ENCODE measurements at places on chromosomes 5 and 9.

GRCh38 chr5:172421020-172421419 is 33.3 kb downstream of the SH3PXD2B start:
- DNase-seq, result no peak

GRCh38 chr5:3372289-3372688 is 223.3 kb upstream of the IRX1 start:
- no peak for DNase-seq

DNA sequence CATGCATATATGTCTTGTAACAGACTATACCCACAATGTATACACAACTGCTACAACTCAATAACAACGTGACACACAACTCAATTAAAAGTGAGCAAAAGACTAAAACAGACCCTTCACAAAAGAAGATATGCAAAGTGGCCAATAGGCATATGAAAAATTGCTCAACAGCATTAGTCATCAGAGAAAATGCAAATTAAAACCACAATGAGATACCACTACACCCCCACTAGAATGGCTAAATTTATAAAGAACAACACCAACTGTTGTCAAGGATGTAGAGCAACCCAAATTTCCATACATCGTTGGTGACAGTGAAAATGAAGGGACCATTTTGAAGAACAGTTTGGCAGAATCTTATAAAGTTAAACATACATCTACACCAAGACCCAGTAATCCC is 38.9 kb downstream of the GABRB2 start:
- DNase-seq, result no peak

GRCh38 chr9:2645569-2645968 is 24.0 kb downstream of the VLDLR start:
- DNase-seq, result no peak

- no peak for DNase-seq
Observed at GRCh38 chr5:21140987-21141386, 1153.0 kb upstream of the CDH18 start.

GRCh38 chr9:3332802-3333201 is 193.0 kb downstream of the RFX3 start:
- no peak for DNase-seq

GRCh38 chr5:89934069-89934468 is 475.5 kb downstream of the CETN3 start:
- DNase-seq, result no peak

- no peak for DNase-seq
Observed at GRCh38 chr5:174481737-174482136, 242.6 kb upstream of the MSX2 start.

DNA sequence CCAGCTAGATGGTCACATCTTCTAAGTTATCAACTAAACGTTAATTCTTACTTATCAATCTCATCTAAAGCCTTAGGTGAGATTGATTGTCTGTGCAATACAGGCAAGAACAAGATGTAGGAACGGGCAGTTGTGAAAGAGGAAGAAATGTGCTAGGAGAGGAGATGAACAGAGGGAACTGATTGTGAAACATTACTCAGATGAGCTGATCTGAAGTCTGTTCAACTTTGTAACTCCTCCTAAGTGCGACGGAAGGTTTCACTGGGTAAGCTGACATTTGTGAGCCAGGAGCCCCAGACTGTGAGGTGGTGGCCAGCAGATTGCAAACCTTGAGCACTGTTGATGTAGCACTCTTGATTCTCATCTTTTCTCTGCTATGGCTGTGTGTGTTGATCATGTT is 204.1 kb downstream of the CD180 start:
- no peak for DNase-seq

GRCh38 chr9:80649496-80649895 is 1039.9 kb downstream of the TLE1 start:
- DNase-seq, result no peak

GRCh38 chr5:116497631-116498030 is 77.0 kb downstream of the SEMA6A start:
- no peak for DNase-seq

DNA sequence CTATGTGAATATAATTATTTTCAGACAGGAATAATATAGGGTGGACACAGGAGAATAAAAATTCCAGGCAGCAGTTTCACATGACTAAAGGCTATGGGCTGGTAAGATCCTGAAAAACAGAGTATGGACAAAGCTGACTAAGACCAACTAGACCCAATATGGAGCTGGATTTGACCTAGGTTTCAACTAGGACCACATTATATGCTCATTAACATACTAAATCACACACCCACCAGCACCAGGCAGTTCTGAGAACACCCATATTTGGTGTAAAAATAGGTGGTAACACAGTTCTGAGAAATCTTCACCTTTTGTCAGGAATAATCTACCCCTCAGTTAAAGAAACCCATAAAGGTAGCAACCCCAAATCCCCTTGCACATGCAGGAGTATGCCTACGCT is 64.7 kb downstream of the MAPKAP1 start:
- DNase-seq, result no peak

DNA sequence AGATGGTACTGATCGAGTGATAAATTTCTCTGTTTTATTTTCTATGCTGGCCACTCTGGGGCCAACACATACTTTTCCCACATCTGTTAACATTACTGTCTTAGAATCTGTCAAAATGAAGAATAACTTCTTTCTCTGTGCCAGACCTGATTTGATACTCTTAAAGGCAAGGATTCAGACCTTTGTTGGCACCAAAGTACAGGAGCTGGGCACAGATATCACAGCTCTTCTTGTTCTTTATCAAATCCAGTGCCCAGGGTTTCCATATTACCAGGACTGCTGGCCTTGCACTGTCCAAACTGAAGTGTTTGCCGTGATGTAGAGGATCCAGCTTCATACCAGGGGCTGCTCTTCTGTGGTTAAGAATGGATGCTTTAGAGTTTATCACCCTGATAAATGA is 20.9 kb downstream of the ZNF474 start:
- DNase-seq, result no peak

- DNase-seq, result no peak
Observed at GRCh38 chr9:127781806-127782205, 3.3 kb upstream of the SH2D3C start.

- no peak for DNase-seq
Observed at GRCh38 chr5:157651623-157652376, 438 bp downstream of the SOX30 start.

DNA sequence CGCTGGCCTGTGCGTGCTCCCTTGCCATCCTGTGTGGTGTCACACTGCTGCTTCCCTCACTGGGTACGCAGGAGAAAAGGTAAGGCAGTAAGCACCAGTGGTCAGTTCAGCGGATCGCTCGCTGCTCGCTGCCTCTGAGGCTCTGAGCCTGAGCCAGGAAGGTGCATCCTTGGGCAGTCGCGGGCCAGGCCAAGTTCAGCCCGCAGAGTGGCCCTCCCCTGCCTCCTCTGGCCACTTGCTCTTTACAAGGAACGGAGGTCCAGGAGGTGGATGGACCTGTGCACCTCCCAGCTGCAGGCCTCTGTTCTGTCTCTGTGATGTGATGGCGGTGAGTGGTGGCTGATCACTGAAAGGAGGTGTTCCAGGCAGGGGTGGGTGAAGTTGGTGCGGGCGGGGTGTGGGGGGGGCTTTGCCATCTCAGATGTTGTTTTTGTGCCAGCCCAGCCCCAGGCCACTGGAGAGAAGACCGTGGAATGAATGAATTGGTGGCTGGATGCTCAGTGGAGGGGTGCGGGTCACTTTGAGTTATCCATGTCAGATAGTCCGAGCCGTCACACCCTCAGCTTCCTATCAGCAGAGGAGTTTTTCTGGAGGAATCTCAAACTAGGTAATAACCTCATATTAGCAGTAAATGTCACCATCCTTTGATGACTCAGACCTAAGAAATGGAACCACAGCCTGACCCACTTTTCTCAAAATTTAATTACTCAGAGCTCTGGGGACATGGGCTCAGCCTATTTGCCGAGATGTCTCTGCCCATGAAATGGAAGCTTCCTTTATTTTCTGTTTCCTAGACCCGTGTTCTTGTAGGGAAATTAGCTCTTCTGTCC is 7.3 kb downstream of the COL5A1 start:
- DNase-seq, result peak; percentile 64

GRCh38 chr5:180074462-180074861 is 2.9 kb upstream of the RNF130 start:
- no peak for DNase-seq

- no peak for DNase-seq
Observed at GRCh38 chr5:122581629-122582028, 193.3 kb upstream of the SNX2 start.

- peak; percentile 37 for DNase-seq
Observed at GRCh38 chr5:138330813-138331448, 673 bp downstream of the CDC25C start.

- DNase-seq, result no peak
Observed at GRCh38 chr5:82551192-82551591, 273.0 kb upstream of the RPS23 start.

- DNase-seq, result no peak
Observed at GRCh38 chr9:37374892-37375291, 47.6 kb upstream of the GRHPR start.

GRCh38 chr9:78756813-78757510 is 460.0 kb downstream of the PSAT1 start:
- no peak for DNase-seq

GRCh38 chr5:43652537-43653302 is 49.7 kb downstream of the NNT start:
- DNase-seq, result no peak

DNA sequence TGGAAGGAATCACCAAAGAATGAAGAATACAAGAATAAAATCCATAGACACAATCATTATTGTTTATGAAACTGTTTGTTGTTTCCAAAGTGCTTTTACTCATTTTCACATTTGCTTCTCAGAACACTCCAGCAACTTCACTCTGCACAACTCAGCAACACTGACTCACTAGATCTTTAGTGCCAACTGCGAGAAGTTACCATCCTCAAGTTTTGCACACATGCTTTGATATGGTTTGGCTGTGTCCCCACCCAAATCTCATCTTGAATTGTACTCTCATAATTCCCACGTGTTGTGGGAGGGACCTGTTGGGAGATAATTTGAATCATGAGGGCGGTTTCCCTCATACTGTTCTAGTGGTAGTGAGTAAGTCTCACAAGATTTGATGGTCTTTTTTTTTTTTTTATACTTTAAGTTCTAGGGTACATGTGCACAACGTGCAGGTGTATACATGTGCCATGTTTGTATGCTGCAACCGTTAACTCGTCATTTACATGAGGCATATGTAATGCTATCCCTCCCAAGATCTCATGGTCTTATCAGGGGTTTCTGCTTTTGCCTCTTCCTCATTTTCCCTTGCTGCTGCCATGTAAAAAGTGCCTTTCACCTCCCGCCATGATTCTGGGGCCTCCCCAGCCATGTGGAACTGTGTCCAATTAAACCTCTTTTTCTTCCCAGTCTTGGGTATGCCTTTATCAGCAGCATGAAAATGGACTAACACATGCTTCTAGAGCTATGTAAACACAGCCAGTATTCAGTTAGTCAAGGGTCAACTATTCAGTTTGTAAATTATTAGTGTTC is 36.9 kb downstream of the CLINT1 start:
- no peak for DNase-seq

DNA sequence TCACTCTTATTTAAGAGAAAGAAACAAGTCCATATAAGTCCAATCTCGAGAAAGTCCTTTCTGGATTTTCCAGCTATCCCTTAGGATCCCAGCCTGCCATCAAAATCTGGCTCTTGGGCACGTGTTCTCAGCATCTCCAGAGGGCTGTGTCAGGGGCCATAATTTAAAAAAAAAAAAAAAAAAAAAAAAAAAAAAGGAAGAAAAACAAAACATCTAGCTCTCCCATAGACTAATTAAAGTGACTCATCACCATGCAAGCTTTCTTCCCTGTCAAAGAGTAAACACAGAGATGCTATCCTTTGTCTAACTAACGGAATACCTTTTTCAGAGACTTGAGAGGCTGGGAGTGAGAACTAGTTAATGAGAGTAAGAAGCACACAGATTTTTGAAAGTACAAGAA is 44.9 kb upstream of the MYO10 start:
- DNase-seq, result peak; percentile 46

DNA sequence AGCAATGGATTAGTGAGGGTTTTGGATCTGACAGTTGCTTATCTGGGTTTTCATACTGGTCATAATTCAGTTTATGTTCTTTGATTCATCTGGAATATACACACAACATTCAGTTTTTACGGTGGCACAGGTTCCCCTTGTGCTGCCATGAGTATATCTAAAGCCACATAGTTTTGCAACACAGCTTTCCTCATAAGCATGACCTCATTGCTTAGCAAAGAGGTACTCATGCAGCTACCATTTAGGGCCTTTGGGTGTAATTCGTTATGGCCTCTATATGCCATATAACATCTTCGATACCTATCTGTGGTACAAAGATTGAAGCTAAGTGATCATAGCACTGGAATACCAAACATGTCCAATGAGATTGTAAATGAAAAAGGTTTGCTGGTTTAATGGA is 2.9 kb upstream of the RBM22 start:
- no peak for DNase-seq

GRCh38 chr5:31095796-31096195 is 97.7 kb upstream of the CDH6 start:
- DNase-seq, result no peak

DNA sequence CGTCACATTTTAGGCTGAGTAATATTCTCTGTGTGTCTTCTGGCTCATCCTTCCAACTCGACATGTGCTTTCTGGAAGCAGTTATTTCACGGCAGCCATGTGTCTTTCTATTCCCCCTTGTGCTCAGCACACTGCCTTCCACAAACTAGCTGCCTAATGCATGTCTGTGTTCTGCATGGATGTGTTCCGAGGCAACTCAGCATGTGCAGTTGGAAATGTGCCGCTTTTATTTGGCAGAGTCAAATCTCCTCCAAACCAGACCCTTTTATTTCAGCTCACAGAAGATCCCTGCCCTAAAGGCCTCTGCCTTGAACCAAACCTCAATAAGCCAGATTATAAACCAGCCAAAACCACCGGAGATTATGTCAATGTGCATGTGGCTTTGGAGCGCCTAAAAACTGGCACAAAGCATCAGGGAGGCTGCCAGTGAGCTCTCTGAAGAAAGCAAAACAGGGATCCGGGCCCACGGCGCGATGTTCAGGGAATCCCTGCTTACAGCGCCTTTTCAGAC is 360.2 kb downstream of the DEPDC1B start:
- no peak for DNase-seq

- peak; percentile 94 for DNase-seq
Observed at GRCh38 chr5:132363431-132364112, 5.9 kb upstream of the SLC22A5 start.

DNA sequence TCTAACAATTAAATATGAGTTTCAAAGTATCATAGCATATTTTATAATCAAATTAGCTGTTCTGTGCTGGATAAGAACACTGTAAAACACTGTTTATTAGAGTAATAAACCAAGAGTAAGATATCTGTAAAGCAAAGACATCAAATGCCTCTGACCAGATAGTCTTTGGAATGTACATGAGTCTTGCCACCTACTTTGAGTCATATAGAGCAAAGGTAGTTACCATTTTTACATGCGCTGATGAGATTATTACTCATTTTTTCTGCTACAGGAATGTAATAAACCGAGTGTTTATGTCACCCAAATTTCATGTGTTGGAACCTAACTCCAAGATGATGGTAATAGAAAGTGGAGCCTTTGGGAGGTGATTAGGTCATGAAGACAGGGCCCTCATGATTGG is 654.5 kb downstream of the CETN3 start:
- DNase-seq, result peak; percentile 86

- DNase-seq, result no peak
Observed at GRCh38 chr5:95617057-95617456, 2.8 kb upstream of the GPR150 start.

- DNase-seq, result peak; percentile 74
Observed at GRCh38 chr5:130168211-130168610, 263.9 kb downstream of the CHSY3 start.

- peak; percentile 42 for DNase-seq
Observed at GRCh38 chr9:129550199-129550839, 70.6 kb downstream of the C9orf50 start.

- peak; percentile 52 for DNase-seq
Observed at GRCh38 chr9:114558027-114558675, 29.4 kb upstream of the ATP6V1G1 start.

All from PC-3 (cell line).